ENCODE measurements at places on chromosomes 7 and 10. TPM values are rescaled to one million over a fixed set of nuclear protein-coding genes. Genes with fewer than 3 reads are reported as not detected.

Gene ORC5
- 25.2 TPM for total RNA-seq

Gene PRTFDC1
- total RNA-seq, result 9.4 TPM

Gene MRPS24
- total RNA-seq, result 54.7 TPM

Gene GPR15LG
- not detected for total RNA-seq

DNA sequence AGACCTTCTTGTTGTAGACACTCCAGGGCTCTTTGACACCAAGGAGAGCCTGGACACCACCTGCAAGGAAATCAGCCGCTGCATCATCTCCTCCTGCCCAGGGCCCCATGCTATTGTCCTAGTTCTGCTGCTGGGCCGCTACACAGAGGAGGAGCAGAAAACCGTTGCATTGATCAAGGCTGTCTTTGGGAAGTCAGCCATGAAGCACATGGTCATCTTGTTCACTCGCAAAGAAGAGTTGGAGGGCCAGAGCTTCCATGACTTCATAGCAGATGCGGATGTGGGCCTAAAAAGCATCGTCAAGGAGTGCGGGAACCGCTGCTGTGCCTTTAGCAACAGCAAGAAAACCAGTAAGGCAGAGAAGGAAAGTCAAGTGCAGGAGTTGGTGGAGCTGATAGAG lies 5.5 kb downstream of the GIMAP7 start:
- no peak for DNase-seq

GRCh38 chr7:71290452-71290851 lies 158.5 kb downstream of the GALNT17 start:
- DNase-seq, result no peak

- DNase-seq, result no peak
Measured at GRCh38 chr7:116573541-116573940, 48.7 kb downstream of the CAV1 start.

GRCh38 chr7:142349670-142350405 lies 92.0 kb upstream of the PRSS58 start:
- DNase-seq, result no peak

GRCh38 chr10:103433858-103434257 lies 18.3 kb downstream of the CALHM2 start:
- no peak for DNase-seq

DNA sequence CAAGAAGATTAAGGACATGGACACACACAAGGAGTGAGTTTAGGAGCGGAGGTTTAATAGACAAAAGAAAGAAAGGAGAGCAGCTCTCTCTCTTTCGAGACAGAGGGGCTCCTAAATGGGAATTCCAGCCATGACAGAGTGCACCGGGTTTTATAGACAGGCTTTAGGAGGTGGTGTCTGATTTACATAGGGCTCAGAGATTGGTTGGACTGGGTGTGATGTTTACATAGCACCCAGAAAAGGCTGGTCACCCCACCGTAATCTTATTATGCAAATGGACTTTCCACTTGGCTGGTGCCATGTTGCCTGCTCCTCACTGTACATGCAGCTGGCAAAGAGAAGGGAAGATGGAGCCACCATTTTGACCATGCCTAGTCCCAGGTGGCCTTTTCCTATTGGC lies 28.4 kb upstream of the MRC1 start:
- no peak for DNase-seq
